ENCODE measurements at places on chromosomes 4 and X.

GRCh38 chrX:49247916-49248811 lies 12.9 kb downstream of the CCDC22 start:
- no peak overlapping the region for H3K27ac ChIP-seq
- H3K27me3 ChIP-seq: no peaks in the 10 kb centered on the region
- no peaks in the 10 kb centered on the region for H3K4me1 ChIP-seq
- H3K4me3 ChIP-seq: no peak overlapping the region
- DNase-seq: no peak

DNA sequence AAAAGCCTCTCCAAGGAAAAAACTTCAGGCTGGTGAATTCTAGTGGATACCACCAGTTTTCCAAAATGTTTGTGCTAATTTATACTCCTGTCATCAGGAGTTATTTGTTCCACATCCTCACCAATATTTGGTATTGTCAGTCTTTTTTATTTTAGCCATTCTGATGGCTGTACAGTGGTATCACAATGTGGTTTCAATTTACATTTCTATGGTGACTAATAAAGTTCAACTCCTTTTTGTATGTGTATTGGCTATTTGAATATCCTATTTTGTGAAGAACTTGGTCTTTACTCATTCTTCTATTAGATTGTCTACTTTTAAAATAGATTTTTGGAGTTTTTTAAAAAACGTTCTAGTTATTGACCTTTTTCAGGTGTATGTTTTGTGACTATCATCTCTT lies 33.0 kb upstream of the FRAS1 start:
- no peak overlapping the region for H3K4me3 ChIP-seq
- no peaks in the 10 kb centered on the region for H3K27me3 ChIP-seq
- DNase-seq: no peak
- no peaks in the 10 kb centered on the region for H3K36me3 ChIP-seq
- no peaks in the 10 kb centered on the region for H3K4me1 ChIP-seq

DNA sequence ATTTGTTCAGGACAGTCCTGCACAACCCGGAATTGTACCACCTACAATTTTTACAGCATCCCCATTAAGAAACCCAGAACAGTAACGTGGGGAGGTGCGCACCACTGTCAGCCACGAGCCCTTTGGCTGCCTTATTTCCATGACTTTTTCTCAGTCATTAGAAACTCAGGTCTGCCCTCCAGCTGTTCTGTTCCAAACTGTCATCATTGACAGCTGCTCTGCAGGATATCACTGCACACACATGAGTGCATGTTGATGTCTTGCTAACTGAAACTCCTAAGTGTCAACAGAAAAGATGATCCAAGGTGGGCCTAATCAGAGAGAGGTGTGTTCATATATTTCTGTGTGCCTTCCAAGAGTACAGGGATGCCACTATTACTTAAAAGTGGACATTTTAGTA lies 123.4 kb downstream of the PARM1 start:
- H3K27ac ChIP-seq: no peak overlapping the region
- H3K4me3 ChIP-seq: no peak overlapping the region
- DNase-seq: no peak
- H3K27me3 ChIP-seq: no peaks in the 10 kb centered on the region
- H3K36me3 ChIP-seq: no peaks in the 10 kb centered on the region
- no peaks in the 10 kb centered on the region for H3K4me1 ChIP-seq

GRCh38 chrX:15758140-15758539 lies 20.1 kb downstream of the CA5B start:
- no peak overlapping the region for H3K4me3 ChIP-seq
- H3K27me3 ChIP-seq: no peaks in the 10 kb centered on the region
- H3K27ac ChIP-seq: no peak overlapping the region
- H3K4me1 ChIP-seq: no peaks in the 10 kb centered on the region
- no peak for DNase-seq

DNA sequence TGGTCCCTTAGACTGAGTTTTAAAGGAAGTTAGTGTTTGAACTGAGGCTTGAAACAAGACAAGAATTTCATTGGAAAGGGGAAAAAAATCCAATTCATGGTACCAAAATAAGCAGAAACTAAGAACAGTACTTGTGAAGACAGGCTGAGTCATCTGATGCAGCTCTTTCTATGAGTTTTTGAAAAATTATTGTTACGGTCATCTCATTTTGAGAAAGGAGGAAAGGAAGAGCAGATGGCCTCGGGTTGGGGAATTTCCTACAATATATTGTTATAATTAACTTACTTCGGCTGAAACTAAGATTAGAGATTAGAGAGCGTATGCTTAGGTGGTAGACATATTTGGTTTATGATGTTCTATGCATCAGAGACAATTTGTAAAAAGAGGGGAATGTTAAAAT lies 2164.8 kb upstream of the AGA start:
- no peak for DNase-seq
- no peak overlapping the region for H3K4me3 ChIP-seq
- no peaks in the 10 kb centered on the region for H3K4me1 ChIP-seq
- H3K36me3 ChIP-seq: no peaks in the 10 kb centered on the region
- no peak overlapping the region for H3K27ac ChIP-seq

- no peak overlapping the region for H3K27ac ChIP-seq
- H3K4me1 ChIP-seq: no peaks in the 10 kb centered on the region
- H3K4me3 ChIP-seq: no peak overlapping the region
- DNase-seq: no peak
- H3K36me3 ChIP-seq: no peaks in the 10 kb centered on the region
These were observed 55.3 kb downstream of the CCDC158 start for GRCh38 chr4:76365636-76366035.

DNA sequence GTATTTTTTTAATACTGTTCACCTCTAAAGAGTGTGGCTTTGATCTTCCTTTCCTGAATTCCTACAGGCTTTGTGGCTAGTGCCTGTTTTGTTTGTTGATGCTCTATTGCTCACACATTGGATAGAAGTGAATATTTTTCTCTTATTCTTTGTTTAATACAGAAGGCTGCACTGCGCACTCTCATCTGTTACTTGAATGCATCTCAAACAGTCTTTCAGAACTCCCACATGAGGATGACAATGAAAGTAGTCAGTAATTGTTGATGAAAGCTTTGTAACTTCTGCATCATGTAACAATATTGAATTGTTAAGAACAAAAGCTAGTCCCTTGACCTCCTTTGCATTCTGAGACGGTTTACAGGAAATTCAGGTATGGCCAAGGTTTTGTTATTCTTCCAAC lies 29.1 kb upstream of the GALNT7 start:
- H3K27ac ChIP-seq: no peak overlapping the region
- no peaks in the 10 kb centered on the region for H3K27me3 ChIP-seq
- H3K36me3 ChIP-seq: no peaks in the 10 kb centered on the region
- no peak for DNase-seq

DNA sequence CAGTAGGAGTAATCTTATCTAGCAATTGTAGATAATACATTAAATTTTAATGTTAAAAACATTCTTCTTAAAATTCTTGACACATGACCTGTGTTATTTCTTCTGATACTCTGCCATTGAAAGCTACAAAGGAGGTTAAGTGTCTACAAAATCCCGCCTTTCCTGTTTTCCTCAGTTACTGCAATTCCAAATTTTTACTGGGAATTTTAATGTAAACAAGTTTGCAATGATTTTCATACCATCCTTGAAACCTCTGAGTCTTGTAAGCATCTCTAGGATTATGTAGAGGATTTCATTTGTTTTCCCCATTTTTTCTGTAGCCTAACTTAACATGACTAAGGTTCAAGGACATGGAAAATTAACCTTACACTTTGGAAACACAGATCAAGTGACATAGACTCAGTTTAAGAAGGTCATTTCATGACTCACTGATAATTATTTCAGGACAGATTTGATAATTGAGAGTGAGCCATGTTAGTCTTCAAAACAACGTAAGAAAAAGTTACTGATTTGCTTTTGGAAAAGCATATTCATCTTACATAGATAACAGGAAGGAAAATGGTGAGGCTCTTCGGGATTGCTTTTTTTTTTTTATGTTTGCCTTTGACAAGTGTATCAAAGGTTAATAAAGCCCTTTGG lies 39.6 kb upstream of the PDLIM5 start:
- peaks cover 14% of the 10 kb centered on the region for H3K4me1 ChIP-seq
- H3K27me3 ChIP-seq: no peaks in the 10 kb centered on the region
- no peak for DNase-seq
- H3K36me3 ChIP-seq: no peaks in the 10 kb centered on the region

GRCh38 chr4:6350646-6351045 lies 81.0 kb downstream of the WFS1 start:
- no peak for DNase-seq
- no peaks in the 10 kb centered on the region for H3K4me1 ChIP-seq
- no peaks in the 10 kb centered on the region for H3K27me3 ChIP-seq
- H3K36me3 ChIP-seq: no peaks in the 10 kb centered on the region

- H3K36me3 ChIP-seq: no peaks in the 10 kb centered on the region
- H3K27me3 ChIP-seq: no peaks in the 10 kb centered on the region
- no peak for DNase-seq
- no peak overlapping the region for H3K4me3 ChIP-seq
- no peak overlapping the region for H3K27ac ChIP-seq
These were observed 72.8 kb downstream of the SEL1L3 start for GRCh38 chr4:25790024-25790423.

GRCh38 chr4:84470204-84470785 lies 28.8 kb downstream of the NKX6-1 start:
- no peaks in the 10 kb centered on the region for H3K27me3 ChIP-seq
- H3K4me1 ChIP-seq: no peaks in the 10 kb centered on the region
- H3K4me3 ChIP-seq: no peak overlapping the region
- no peak overlapping the region for H3K27ac ChIP-seq

- H3K27me3 ChIP-seq: no peaks in the 10 kb centered on the region
- H3K36me3 ChIP-seq: no peaks in the 10 kb centered on the region
- H3K27ac ChIP-seq: no peak overlapping the region
These were observed 70.8 kb downstream of the STIM2 start for GRCh38 chr4:26931451-26931850.

GRCh38 chr4:157810137-157810774 lies 362.6 kb downstream of the GASK1B start:
- H3K4me3 ChIP-seq: no peak overlapping the region
- DNase-seq: no peak
- H3K27me3 ChIP-seq: no peaks in the 10 kb centered on the region
- no peaks in the 10 kb centered on the region for H3K4me1 ChIP-seq
- H3K27ac ChIP-seq: no peak overlapping the region

- no peak overlapping the region for H3K4me3 ChIP-seq
- H3K27ac ChIP-seq: no peak overlapping the region
- no peaks in the 10 kb centered on the region for H3K4me1 ChIP-seq
- H3K27me3 ChIP-seq: no peaks in the 10 kb centered on the region
These were observed 38.7 kb downstream of the SLC4A4 start for GRCh38 chr4:71377561-71377960.

DNA sequence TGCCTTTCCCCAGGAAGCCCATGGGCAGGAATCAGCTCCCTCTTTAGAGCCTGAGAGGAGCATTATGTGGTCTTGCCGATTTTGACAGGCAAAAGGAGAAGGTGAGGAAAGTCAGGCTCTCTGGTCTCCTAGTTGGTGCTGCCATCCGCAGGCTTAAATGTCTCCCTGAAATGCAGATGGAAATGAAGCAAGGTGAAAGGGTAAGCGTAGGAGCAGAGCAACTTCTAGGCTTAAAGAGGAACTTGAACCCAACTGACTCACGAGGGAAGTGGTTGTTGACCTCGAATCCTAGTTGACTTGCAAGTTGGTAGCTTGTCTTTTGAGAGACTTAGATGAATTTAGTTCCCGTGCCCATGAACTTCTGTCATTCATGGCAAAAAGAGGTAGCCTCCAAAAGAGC lies 205.9 kb downstream of the PTTG2 start:
- DNase-seq: no peak
- H3K36me3 ChIP-seq: no peaks in the 10 kb centered on the region
- no peaks in the 10 kb centered on the region for H3K27me3 ChIP-seq
- no peak overlapping the region for H3K4me3 ChIP-seq
- H3K4me1 ChIP-seq: peaks cover 26% of the 10 kb centered on the region

GRCh38 chrX:117002981-117003380 lies 540.2 kb upstream of the CT83 start:
- H3K27me3 ChIP-seq: no peaks in the 10 kb centered on the region
- H3K36me3 ChIP-seq: no peaks in the 10 kb centered on the region
- no peaks in the 10 kb centered on the region for H3K4me1 ChIP-seq
- DNase-seq: no peak

GRCh38 chr4:22607382-22607781 lies 85.4 kb upstream of the GBA3 start:
- H3K4me3 ChIP-seq: no peak overlapping the region
- H3K27ac ChIP-seq: no peak overlapping the region
- H3K27me3 ChIP-seq: no peaks in the 10 kb centered on the region
- no peak for DNase-seq

DNA sequence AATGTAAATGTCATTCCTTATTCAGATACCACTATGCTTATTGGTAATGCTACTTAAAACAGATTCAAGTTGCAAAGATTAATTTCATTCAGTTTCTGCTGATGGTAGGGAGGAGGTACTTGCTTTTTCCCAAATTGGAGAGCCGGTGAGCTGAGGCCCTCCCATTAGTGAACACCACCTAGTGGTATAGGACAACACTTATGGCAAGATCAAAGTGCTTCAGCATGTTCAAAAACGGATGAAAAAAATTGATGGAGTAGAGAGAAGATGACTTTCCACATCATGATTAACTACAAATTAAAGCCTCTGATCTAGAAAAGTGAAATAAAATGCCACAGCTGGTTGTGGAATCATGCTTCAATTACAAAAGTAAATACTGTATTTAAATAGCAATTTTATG lies 112.9 kb downstream of the MBNL3 start:
- no peaks in the 10 kb centered on the region for H3K27me3 ChIP-seq
- DNase-seq: no peak
- H3K4me1 ChIP-seq: no peaks in the 10 kb centered on the region
- no peak overlapping the region for H3K4me3 ChIP-seq

- H3K27ac ChIP-seq: no peak overlapping the region
- no peak for DNase-seq
- H3K27me3 ChIP-seq: no peaks in the 10 kb centered on the region
- H3K36me3 ChIP-seq: no peaks in the 10 kb centered on the region
- no peak overlapping the region for H3K4me3 ChIP-seq
These were observed 21.2 kb downstream of the LRP2BP start for GRCh38 chr4:185374573-185374972.

GRCh38 chr4:74244049-74244448 lies 64.2 kb upstream of the EPGN start:
- H3K4me3 ChIP-seq: no peak overlapping the region
- H3K4me1 ChIP-seq: no peaks in the 10 kb centered on the region
- no peaks in the 10 kb centered on the region for H3K36me3 ChIP-seq
- H3K27me3 ChIP-seq: no peaks in the 10 kb centered on the region
- H3K27ac ChIP-seq: no peak overlapping the region

Measured in vagina (tissue), 2 donors.